ENCODE measurements at places on chromosomes 5 and 9.

DNA sequence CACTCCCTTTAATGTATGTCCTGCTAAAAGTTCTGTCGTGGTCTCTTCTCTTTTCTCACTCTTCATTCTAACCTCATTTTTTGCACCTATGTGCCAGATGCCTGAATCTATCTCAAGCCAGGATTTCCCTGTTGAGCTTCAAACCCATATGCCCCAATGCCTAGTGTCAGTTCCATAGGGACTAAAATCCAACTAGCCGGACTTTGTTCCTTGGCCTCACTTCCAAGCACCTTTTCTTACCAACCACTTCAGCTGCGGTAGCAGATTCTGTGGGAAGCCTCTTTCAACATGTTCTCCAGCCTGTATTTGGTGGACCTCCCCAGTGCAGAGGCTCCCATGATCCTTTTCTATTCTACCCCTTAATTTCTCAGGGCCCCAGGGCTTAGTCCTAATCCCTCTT is 17.5 kb downstream of the C9orf57 start:
- DNase-seq, result no peak

- no peak for DNase-seq
These were observed 443.4 kb upstream of the ST8SIA4 start for GRCh38 chr5:101346447-101346846.

- no peak for DNase-seq
These were observed 6.8 kb downstream of the NDST1 start for GRCh38 chr5:150514708-150515211.

- DNase-seq, result no peak
These were observed 8.3 kb downstream of the KIF12 start for GRCh38 chr9:114090798-114091197.

- no peak for DNase-seq
These were observed 473.1 kb upstream of the GRAMD2B start for GRCh38 chr5:125950012-125950615.

DNA sequence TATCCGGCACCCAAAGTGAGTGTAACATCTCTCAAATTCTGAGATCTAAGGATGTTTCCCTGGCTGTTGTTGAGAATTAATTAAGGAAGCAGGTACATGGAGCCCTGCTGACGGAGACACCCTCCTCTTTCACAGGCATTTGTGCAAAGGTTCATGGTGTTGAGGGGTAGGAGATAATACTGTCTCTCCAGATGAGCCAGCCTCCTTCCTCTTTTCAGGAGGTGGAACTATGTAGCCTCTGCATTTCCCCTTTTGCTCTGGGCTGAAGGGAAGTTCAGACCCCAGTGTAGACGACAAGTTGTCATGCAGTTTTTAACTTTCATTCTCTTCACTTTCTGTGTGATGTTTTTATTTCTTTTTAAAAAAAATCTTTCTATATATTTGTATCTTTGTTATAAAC is 107.5 kb downstream of the GALNT10 start:
- no peak for DNase-seq

DNA sequence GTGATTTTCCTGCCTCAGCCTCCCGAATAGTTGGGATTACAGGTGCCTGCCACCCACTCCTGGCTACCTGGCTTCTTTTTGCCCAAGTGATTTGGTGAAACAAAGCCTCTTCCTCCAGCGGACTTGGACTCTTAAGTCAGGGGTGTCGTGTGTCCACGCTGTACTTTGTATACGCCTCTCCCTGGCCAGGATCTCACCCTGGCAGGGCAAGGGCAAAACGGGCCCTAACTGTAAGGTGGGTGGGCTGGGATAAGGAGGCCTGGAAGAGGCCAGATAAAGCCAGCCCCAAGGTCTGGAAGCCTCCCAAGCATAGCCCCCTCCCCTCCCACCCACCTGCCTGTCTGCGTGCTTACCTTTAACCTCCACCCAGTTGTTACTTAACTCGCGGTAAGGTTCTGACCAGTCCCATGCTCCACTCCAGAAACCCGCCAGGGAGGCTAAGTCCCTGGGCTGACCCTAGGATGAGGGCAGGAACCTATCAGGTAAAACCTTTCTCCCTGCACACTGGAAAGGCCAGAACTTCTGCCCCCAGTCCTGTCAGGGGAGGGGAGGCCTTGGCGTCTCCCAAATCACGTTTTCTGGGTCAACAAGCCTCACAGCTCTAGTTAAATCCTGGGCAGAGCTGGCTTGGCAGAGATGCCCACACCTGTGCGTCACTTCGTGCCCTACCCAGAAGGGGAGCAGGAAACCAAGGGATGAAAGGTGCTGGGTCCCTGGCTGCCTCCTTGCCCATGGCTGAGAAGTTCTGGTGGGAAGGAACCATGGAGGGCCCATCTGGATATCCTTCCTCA is 8.4 kb downstream of the CDK9 start:
- no peak for DNase-seq

GRCh38 chr5:64298586-64298985 is 132.9 kb downstream of the RNF180 start:
- no peak for DNase-seq

DNA sequence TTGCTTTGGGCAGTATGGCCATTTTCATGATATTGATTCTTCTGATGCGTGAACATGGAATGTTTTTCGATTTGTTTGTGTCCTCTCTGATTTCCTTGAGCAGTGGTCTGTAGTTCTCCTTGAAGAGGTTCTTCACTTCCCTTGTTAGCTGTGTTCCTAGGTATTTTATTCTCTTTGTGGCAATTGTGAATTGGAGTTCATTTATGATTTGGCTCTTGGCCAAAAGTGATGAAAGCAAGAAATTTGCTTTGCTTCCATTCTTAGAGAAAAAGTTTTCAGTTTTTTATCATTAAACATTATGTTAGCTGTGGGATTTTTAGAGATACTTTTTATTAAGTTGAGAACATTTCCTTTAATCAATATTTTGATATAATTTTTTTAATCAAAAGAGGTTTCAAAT is 203.5 kb downstream of the TAF11L14 start:
- no peak for DNase-seq
